ENCODE measurements at places on chromosomes 5 and 9.

DNA sequence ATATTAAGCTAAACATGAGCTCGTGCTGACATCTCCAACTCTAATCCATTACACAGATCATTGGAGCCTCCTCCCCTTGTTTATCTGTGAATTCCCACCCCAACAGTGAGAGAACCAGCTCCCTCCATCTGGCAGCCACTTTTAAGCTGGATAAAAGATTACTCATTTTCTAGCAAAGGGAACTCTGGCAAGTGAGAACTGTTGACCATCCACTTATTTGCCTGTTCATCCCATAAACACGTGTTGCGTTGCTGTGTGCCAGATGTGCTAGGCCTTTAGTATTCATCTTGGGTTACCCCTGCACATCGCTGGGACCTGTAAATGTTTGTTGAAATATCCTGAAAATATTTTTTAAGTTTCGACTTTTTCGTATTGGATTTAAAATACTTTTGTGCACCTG lies 2.4 kb upstream of the TOR1A start:
- DNase-seq, result no peak

DNA sequence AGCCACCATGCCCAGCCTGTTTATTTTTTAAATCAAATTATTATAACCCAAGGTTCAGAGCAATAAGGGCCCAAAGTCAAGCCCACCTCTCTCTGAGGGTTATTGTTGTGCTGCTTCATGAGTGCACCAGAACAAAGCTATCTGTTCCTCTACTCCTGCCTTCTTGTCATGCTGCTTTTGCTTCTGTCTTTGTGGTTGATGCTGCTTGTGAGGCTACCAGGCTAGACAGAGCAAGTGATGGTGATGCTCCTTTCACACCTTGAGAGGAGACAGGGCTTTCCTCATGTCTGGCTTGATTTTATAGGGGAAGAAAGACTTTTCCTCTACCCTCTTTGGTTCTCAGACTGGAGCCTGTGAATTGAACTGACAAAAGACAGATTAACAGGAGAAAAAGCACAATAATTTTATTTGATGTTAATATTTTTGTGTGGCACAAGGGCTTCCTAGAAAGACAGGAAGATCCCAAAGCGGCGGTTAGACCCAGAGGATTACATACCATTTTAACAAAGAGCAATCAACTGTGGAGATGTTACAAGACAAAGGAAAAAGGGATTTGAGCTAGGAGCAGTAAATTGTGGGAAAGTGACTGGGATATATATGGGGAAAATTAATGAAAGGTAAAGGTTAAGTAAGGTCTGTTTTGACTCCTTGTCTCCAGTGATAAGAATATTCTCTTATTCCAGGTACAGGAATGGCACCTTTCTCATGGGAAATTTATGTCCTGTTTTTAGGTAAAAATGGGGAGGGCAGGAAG lies 4.4 kb upstream of the CD180 start:
- DNase-seq, result no peak

- DNase-seq, result no peak
Measured at GRCh38 chr5:95873351-95873750, 50.8 kb upstream of the GLRX start.

GRCh38 chr5:101091902-101092301 lies 188.8 kb upstream of the ST8SIA4 start:
- no peak for DNase-seq

GRCh38 chr5:89901983-89902382 lies 507.6 kb downstream of the CETN3 start:
- DNase-seq, result no peak

DNA sequence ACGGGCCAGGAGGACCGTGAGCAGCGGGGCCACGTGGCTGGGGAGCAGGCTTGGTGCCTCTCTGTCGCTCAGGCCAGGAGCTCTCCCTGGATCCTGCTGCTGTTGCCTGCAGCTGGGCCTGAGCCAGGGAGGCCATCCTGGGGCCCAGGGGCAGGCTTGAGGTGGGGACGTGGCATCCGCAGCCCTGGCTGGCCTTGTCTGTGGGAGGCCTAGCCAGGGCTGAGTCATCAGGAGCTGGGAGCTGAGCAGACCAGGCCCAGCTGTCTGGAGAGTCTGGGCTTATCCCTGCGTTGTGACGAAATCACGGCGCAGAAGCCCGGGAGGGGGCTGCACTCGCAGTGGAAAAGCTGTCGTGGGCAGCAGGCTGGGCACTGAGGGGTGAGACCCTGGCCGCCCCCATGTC lies 138.8 kb upstream of the COL5A1 start:
- no peak for DNase-seq

DNA sequence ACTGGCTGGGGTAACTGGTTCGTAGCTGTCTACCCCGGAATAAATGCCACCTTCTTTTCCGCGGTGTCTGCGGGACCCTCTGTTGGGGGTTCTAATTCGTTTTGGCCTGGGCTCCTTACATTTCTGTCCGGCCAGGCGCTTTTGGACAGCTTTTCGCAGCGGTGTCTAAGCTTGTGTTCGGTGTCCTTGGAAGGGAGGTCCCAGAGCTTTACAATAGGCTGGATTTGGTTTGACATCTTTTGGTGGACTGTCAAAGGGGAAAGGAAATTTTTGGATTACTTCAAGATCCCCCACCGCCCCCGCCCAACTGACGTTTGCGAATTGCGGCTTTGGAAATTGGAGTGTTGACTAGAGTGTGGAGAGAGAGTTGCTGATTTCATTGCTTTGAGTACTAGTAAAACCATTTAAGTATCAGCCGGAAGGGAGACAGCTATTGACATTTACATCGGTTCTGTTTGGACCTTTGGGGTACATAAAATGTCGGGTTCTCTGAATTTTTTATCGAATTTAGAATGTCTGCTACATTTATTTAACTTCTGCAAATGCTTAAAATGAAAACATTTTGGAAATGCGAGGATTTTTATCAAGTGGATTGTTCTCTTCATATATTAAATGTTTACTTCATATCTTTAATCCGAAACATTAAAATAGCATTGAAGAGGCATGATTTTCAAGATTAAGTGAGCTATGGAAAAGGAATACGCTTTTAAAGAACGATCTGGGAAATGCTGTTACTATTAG lies 4.7 kb upstream of the PURA start:
- no peak for DNase-seq

- no peak for DNase-seq
Measured at GRCh38 chr5:152462021-152462721, 57.1 kb upstream of the NMUR2 start.

DNA sequence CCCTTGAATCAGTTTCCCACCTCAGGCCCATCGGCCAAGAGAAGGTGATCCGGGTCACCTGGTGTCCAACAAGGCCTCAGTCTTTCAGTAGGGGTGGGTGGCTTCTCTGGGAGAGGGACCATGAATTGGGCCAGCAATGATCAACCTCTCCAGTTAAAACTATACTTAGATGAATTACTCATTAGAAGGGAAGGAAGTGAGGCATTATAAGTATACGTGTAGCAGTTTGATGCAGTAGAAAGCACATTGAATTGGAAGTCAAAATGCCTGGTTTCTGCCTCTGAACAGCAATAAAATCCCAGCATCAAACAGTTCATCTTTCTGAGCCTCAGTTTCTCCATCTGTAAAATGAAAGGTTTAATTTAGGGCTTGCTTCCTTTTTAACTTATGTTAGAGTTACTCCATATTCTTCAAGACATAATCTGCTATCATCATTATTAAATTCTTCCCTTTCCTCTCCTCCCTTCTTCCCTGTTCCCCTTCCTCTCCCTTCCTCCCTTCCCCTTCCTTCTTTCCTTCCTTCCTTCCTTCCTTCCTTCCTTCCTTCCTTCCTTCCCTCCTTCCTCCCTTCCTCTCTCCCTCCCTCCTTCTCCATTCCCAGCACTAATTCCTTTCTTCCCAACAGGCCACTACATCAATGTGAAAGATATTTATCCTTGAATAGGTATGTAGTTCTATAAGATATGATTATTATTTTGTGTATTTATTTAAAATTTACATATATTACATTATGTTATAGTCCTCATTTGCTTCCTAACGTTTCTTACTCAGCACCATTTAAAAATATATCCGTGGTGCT lies 18.6 kb upstream of the TMEM174 start:
- no peak for DNase-seq

GRCh38 chr5:126445502-126446174 lies 22.4 kb downstream of the GRAMD2B start:
- no peak for DNase-seq

All from stimulated activated CD8-positive, alpha-beta memory T cell treated with anti-CD3 and anti-CD28 coated beads, Interleukin-15, amount 100 ng/mL, for 24 hours (primary cell).